ENCODE measurements at places on chromosomes 1 and 21.

- no peak for DNase-seq
Observed at GRCh38 chr21:42747276-42747701, 93.9 kb downstream of the PDE9A start.

DNA sequence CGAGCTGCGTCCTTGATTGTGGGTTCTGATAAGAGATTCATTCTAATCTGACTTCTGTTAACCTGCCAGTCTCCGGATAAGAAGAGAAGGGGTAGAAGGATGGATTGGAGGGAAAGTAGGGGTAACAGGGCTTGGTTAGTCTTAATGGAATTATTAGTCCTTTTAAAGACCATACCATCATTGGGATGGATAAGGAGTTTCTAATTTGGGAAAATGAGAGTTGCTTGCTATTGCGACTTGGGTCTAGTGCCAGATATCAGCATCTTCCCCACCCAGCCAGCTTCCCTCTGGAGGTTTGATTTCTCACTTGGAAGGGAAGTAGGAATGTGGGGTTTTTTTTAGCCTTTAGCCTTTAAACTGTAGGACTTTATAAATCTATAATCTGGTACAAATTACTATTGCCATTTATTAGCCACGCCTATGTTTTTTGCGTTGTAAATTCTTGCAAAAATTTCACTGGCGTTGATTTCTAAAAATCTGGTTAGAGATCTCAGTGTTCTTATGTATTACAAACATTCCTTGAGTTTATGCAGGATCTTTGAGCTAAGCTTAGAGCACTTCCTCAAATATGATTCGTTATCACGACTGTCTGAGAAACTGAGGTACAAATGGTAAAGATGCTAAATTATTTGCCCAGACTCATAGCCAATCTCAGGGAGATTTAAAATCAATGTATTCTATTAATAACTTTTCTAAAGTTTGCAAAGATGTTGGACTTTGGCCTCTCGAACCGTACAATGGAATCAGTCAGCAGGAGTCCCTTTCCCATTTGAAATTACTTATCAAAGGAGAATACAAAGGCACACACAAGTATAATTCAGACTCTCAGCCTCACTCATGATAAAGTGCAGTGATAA, 1.3 kb downstream of the FAM20B start:
- no peak for DNase-seq

GRCh38 chr1:22680726-22681125, 27.7 kb downstream of the C1QB start:
- DNase-seq, result no peak

DNA sequence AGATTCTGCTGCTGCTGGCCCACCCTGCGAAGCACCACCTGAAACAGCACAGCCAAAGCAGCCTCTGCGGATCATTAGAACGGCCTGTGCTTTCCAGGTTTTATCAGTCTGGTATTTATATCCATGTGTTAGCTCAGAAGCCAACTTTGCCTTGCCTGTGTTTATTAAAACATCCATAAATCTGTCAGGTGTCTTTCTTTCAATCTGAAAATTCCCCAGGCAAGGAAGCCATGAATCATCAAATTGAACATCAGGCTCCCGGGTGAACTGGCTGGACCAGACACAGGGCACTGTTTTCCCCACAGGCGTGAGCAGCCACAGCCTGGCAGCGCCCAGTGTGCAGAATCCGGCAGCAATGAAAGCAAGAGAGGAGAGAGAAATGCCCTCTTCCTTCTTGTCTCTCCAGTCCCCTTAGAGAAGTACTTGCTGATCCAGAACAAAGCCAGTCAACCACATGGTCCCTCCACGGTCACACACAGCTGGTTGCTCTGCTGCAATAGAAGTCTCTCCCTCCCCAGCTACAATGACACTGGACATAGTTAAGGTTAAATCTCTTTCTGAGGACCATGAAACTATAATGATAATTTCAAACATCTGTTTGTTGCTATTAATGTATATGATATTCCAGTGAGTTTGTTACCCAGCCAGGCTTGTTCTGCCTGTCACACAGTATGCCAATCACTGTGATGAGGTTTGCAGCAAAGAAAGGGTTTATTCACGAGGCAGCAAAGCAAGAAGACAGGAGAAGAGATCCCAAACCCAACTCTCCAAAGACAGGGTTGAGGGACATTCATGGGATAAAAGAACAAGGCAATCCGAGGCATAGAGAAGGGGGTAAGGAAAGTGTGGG, 212.1 kb upstream of the FMN2 start:
- DNase-seq, result no peak

DNA sequence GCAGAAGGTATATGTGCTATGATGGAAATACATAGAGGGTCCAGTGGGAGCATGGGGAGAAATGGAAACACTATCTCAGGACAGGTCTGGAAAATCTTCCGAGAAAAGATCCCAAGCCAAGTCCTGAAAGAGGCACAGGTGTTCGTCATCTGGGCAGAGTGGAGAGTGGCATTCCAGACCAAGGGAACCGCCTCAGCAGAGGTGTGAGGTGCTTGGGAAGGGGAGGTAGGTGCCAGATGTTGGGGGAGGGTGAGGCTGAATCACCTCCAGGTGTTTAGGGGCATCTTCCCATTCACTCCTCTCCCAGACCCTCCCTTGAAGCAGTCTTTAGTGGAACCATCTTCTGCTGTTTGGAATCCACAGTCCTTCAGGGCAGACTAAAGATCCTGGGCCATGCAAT, 23.5 kb upstream of the LRRN2 start:
- DNase-seq, result no peak

DNA sequence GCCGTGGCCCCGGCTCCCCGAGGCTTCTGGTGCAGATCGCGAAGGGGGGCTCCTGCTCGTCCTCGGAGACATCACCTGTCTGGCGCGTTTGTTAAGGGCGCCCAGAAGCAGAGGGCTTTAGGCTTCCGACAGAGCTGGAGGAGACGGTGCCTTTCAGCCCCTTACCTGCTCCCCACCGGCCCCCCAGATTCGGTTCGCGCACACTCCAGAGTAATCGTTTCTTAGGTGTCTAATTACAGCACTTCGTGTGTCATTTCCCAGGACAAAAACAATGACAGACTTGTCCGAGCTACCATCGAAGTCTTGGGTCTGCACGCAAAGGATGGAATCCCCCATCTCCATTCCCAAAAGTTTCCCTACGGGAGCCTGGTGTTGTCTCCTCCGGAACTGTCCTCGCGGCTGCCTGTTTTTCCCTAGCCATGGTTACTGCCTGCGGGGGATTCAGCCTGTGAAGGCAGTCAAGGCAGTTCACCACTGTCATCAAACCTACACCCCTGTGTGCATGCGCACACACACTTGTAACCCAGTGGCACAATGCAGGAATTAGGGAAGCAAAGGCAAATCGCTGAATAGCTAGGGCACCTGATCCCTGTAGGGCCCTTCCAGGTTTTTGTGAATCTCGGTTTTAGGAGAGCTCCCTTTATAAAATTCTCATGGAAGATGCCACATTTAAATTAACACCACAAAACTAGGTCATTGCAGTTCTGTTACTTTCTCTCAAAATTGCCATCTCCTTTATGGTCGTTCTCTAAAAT, 738 bp upstream of the CDC42BPA start:
- DNase-seq, result no peak

DNA sequence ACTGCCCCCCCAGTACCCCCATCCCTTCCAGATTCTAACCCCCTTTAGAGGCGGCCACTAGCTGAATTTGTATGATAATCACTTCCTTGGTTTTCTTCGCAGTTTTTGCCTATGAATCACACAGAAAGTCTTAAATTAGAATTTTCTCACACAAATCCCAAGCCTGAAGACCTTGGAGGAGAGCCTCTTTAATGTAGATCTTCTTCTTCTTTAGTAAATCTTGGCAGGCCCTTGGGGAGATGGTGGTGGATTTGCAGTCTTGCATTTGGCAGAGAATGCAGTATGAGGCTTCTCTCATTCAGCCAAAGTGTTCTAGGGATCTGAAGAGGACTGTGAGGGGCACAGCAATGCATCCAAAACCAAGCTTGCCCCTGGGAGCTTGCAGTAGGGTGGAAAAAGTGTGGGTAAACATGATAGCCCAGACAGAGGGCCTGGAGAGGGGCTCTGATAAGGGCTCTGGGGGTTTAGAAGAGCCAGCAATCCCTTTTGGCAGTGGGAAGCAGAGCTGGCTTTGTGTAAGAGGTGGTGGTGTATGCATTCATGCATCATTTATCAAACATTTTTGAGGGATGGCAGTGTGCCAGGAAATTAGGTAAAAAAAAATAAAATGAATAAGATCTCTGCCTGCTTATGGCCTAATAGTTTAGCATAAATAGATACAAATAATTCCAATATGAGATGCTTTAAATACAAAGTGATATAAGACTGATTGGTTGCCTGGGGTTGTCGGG, 7.7 kb upstream of the CDC42 start:
- no peak for DNase-seq

- no peak for DNase-seq
Observed at GRCh38 chr21:29157080-29157479, 26.6 kb downstream of the MAP3K7CL start.

DNA sequence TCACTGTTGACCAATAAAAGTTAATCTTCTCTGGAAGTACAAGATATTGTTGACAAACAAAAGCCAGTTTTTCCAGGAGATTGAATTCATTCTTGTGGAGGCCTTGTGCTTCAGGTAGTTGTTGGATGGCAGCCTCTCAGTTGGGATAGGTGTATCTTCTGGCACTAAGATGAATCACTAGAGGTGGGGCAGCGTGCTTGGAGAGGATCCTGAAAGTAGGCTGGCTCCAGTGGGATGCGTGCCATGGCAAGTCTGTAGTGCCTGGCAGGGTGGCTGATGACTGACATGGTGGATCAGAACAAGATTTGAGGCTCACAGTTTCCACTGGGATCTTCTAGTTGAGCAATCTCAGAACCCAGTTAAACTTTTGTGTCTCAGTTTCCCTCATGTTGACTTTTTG, 2.4 kb downstream of the VPS13D start:
- DNase-seq, result no peak

GRCh38 chr1:101371259-101371658, 134.4 kb downstream of the S1PR1 start:
- peak; percentile 71 for DNase-seq

- DNase-seq, result no peak
Observed at GRCh38 chr1:32758795-32759430, 56.3 kb upstream of the SYNC start.

GRCh38 chr1:162091681-162092524, 22.4 kb downstream of the NOS1AP start:
- no peak for DNase-seq

GRCh38 chr1:246482805-246483568, 24.1 kb downstream of the SMYD3 start:
- DNase-seq, result peak; percentile 35

DNA sequence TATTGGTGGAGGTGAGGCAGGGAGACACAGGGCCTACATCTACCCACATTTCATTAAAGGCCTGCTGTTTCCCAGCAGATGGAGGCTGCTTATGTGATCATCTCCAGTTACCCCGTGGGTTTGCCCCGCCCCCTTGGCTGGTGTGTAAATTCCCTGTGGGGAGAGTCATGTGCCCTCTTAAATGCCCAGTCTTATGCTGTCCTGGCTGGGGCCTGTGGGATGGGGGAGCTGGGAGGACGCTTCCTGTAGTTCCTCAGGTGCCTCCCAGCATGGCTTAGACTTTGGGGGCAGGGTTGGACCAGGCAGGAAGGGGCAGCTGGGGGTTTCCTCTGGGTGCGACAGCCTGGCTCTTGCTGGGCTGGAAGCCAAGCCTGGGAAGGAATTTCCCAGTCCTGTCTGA, 15.5 kb upstream of the CITED4 start:
- DNase-seq, result no peak

DNA sequence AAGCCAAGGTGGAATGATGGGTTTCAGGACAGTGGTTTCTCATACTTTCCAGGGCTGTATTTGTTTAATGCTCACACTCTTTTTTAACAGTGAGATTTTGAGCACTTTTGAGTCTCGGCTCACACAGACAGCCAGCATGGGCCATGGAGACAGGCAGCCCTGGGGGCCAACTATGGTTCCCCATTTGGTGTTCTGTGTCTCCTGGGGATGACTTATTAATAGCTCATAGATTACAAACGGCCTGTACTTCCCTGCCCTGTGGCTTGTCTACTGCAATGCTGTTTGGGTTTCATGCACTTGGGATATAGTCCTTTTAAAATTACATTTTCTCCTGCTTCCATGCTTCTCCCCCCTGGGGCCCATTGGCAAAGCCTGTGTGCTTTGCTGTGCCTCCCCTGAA, 178.3 kb downstream of the KCNJ6 start:
- DNase-seq, result no peak

GRCh38 chr1:207894704-207895103, 16.2 kb downstream of the CD34 start:
- DNase-seq, result no peak

DNA sequence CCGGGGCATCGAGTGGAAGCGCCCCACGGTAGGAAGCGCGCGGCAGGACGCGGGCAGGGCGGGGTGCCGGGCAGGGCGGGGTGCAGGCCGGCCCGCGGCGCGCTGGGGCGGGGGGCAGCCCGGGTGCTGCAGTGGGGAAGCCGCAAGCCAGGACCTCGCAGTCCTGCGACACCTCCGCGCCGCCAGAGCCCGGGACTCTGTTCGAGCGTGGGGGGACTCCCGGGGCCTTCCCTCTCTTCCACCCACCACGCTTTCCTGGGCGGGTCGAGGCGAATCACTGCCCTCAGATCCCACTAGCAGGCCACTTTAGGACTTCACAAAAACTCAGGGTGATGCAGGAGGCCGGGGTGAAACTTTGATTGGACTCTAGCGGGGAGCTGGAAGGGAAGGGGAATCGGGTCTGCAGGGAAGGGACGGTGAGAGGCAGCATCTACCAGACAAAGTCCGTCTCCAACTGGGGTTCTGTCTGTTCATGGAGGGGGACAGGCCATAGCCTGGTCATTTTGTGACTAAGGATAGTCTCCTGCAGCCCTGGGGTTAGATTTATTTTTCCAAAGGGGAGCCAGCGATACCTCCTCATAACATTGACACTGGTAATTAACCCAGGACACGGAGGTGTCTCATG, 623 bp downstream of the CAPN2 start:
- peak; percentile 44 for DNase-seq

GRCh38 chr1:118861216-118861615, 126.9 kb downstream of the TBX15 start:
- DNase-seq, result no peak

GRCh38 chr1:116334015-116334547, 39.0 kb upstream of the ATP1A1 start:
- DNase-seq, result no peak

GRCh38 chr1:51875291-51875772, 3.2 kb downstream of the NRDC start:
- no peak for DNase-seq

- DNase-seq, result peak; percentile 88
Observed at GRCh38 chr1:93878889-93879586, at the start of gene DNTTIP2. Gene DNTTIP2, minus strand, starts transcription at chr1:93879206. Its CDS starts 58 bp downstream, at chr1:93879148.

DNA sequence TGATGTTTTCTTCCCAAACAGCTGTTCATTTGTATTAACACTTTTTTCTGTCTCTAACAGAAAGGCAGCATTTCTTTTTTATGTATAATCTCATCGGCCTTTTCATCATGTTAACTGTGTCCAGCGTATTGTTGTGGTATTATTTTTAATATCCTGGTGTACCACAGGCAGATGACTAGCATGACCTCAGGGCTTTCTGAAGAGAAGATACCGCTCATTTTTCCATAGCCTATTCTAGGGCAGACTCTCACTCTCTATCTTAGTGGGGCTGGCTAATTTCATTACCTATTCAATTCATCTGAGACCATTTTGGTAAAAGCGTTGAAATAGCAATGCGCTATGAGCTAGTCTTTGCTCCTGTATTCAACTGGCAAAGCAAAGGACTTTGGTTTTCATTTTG, 209.9 kb downstream of the SDCCAG8 start:
- DNase-seq, result no peak

- no peak for DNase-seq
Observed at GRCh38 chr1:181742426-181742825, 259.1 kb downstream of the CACNA1E start.

GRCh38 chr1:218591966-218592365, 246.8 kb downstream of the TGFB2 start:
- no peak for DNase-seq
